ENCODE measurements at places on chromosomes 7 and 10.

- H3K27me3 ChIP-seq: no peaks in the 10 kb centered on the region
- no peak for DNase-seq
- H3K4me1 ChIP-seq: peaks cover 8% of the 10 kb centered on the region
- no peak overlapping the region for H3K4me3 ChIP-seq
- H3K27ac ChIP-seq: no peak overlapping the region
- H3K36me3 ChIP-seq: no peaks in the 10 kb centered on the region
Observed at GRCh38 chr7:40850017-40850416, 715.2 kb downstream of the SUGCT start.

GRCh38 chr10:123673198-123673597, 7.0 kb downstream of the GPR26 start:
- H3K36me3 ChIP-seq: no peaks in the 10 kb centered on the region
- no peak for DNase-seq
- no peak overlapping the region for H3K4me3 ChIP-seq
- H3K4me1 ChIP-seq: no peaks in the 10 kb centered on the region
- H3K27ac ChIP-seq: no peak overlapping the region
- H3K27me3 ChIP-seq: peaks cover 82% of the 10 kb centered on the region

GRCh38 chr7:142792129-142792528, 21.4 kb downstream of the PRSS2 start:
- H3K36me3 ChIP-seq: no peaks in the 10 kb centered on the region
- peaks cover 7% of the 10 kb centered on the region for H3K4me1 ChIP-seq
- H3K4me3 ChIP-seq: no peak overlapping the region
- DNase-seq: no peak
- no peak overlapping the region for H3K27ac ChIP-seq

DNA sequence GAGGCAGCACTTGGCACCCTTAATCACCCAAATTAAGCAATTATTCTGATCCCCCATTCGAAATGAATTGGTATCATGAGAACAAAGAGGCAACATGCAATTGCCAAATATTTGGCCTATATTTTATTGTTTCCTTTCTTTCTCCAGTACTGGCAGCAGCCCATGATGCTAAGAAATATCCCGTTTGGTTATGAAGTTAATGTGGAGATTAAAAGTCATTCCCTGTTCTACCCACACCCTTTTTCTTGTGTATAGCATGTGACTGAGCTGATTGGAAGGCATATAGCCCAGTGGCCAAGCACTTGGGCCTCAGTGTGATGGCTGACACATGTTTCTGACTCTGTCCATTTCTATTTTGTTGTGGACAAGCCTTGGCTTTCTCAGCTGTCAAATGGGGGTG, 692.3 kb upstream of the GALNT17 start:
- DNase-seq: no peak
- no peaks in the 10 kb centered on the region for H3K4me1 ChIP-seq
- no peaks in the 10 kb centered on the region for H3K27me3 ChIP-seq
- no peak overlapping the region for H3K4me3 ChIP-seq
- no peak overlapping the region for H3K27ac ChIP-seq

- no peak overlapping the region for H3K4me3 ChIP-seq
- peaks cover 6% of the 10 kb centered on the region for H3K27me3 ChIP-seq
- H3K36me3 ChIP-seq: no peaks in the 10 kb centered on the region
- peaks cover 20% of the 10 kb centered on the region for H3K4me1 ChIP-seq
Observed at GRCh38 chr7:28301148-28301641, 111.1 kb upstream of the CREB5 start.

All from mesothelial cell of epicardium (in vitro differentiated cells).